Esophagus mucosa (tissue), 1 donor: ENCODE measurements at places on chromosomes 6 and 20. TPM values are rescaled to one million over a fixed set of nuclear protein-coding genes. Genes with fewer than 3 reads are reported as not detected.

NXT1 gene
- 21.4 TPM for total RNA-seq

- ATAC-seq: no peak
Observed at GRCh38 chr20:9103955-9104354, 35.1 kb downstream of the PLCB4 start.

- ATAC-seq: peak; percentile 72
Observed at GRCh38 chr6:116386581-116387299, 16.0 kb downstream of the DSE start.

JARID2 gene
- total RNA-seq: 22.1 TPM

GRCh38 chr20:33162313-33162712 is 5.6 kb upstream of the BPIFA2 start:
- ATAC-seq: no peak

ZNF391 gene
- 1.4 TPM for total RNA-seq

SAMD3 gene
- total RNA-seq: 0.20 TPM

- peak; percentile 62 for ATAC-seq
Observed at GRCh38 chr6:25389471-25389870, 110.3 kb downstream of the CARMIL1 start.

TMEM14A gene
- total RNA-seq: 40.6 TPM

LST1 gene
- 2.4 TPM for total RNA-seq

DNA sequence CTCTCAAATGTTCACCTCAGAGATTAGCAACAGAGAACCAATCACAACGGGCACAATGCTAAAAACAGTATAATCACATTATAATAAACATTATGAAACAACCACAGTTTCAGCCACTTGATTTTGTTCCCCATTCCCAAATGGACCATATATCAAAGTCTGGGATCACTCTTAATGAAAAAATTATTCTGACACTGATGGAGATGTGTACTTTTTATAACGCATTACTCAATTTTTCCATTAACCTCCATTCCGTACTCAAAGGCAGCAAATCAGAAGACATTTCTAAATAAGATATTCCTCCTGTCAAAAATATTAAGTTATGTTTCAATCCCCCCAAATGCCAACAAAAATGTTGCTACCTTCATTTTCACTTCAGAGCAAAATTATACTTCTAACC is 2.8 kb downstream of the CPNE1 start:
- ATAC-seq: no peak

- peak; percentile 83 for ATAC-seq
Observed at GRCh38 chr6:150492507-150492906, 107.2 kb upstream of the PLEKHG1 start.

DNA sequence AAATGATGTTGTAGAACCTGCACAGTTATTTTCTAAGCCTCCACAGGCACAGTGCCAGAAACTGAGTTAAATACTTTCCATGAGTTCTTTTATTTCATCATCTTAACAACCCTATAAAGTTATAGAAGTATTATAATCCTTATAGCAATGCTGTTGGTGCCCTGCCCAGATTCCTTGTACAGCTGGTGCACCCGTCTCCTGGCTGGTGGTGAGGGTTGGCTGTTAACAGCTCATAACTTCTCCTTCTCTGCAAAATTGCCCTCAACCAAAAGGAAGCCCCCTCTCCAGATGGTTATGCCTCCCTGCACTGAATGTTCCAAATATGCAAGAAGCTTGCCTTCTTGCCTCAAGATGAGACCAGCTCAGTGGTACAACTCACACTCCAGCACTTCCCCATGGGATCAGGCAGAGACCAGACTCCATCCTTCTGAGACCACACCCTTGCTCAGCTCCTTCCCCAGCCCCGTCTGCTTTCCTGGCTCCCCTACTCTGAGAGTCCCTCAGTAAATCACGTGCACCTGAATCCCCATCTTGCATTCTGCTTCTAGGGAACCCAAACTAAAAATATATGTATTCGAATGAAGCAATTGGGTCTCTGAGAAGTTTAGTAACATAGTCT is 304.4 kb upstream of the PLCB4 start:
- ATAC-seq: no peak

DNA sequence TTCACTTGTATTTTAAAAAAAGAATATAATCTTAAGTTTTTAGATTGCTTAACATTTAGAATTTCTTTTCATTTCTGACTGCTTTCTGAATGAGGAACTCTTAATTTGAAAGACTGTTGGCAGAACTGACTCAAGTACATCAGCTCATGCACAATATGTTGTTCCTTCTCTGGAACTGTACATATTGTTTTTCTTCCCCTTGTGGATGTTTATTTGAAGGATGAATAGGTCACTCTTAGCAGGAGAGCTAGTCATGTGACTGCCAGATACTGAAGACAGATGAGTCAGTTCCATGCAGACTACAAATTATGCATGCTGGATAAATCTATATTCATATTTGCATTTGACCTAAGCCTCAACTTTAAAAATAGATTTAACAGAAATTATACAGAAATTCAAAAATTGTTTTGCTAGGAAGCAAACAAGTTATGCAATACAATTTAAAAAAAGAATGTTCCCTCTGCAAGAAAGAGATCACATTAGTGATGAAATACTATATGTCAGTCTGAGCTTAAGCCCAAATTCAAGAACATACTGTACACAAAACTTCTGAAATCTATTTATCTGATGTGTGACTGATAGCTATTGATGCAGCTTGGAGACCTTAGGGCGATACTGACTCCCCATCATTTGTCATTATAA is 1274.9 kb upstream of the GJE1 start:
- peak; percentile 78 for ATAC-seq

CST1 gene
- total RNA-seq: not detected

DNA sequence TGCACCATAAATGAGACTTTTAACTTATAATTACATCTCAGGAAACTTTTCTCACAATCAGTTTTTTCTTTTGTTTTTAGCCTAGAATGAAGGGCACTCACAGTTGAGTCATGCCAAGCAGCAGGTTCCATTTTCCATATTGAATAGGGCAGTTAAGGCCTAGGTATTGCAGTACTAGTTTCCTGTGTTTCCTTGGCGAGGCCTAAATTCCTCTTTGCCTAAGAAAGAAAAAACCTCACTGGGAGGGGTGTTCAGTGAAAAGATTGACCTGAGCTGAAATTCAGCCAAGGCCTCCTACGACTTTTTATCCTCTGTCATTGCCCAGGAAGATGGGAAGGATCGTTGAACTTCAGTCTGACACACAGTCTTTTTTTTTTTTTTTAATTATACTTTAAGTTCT is 85.5 kb downstream of the IMPG1 start:
- no peak for ATAC-seq

- no peak for ATAC-seq
Observed at GRCh38 chr6:157346373-157346772, 23.1 kb upstream of the TMEM242 start.
